ENCODE measurements at places on chromosomes 11 and 22. TPM values are rescaled to one million over a fixed set of nuclear protein-coding genes. Genes with fewer than 3 reads are reported as not detected.
A peak's percentile ranks its signal among the peaks of the same experiment; 100 is the strongest.

GRCh38 chr11:22508665-22509064, 117.0 kb downstream of the FANCF start:
- H3K27ac ChIP-seq, result no peak overlapping the region
- DNase-seq, result no peak
- H3K36me3 ChIP-seq, result no peaks in the 10 kb centered on the region
- H3K4me1 ChIP-seq, result peaks cover 43% of the 10 kb centered on the region

GRCh38 chr11:24422376-24422775, 74.5 kb upstream of the LUZP2 start:
- no peaks in the 10 kb centered on the region for H3K27me3 ChIP-seq
- H3K27ac ChIP-seq, result peak overlapping the region; percentile 86
- peaks cover 17% of the 10 kb centered on the region for H3K4me1 ChIP-seq
- no peaks in the 10 kb centered on the region for H3K36me3 ChIP-seq
- H3K4me3 ChIP-seq, result no peak overlapping the region

GRCh38 chr11:65906602-65907001, 6.4 kb upstream of the FOSL1 start:
- peaks cover 44% of the 10 kb centered on the region for H3K27me3 ChIP-seq
- no peak overlapping the region for H3K4me3 ChIP-seq
- H3K36me3 ChIP-seq, result no peaks in the 10 kb centered on the region
- no peak for DNase-seq
- peaks cover 2% of the 10 kb centered on the region for H3K4me1 ChIP-seq
- H3K27ac ChIP-seq, result no peak overlapping the region

- H3K4me1 ChIP-seq, result peaks cover 16% of the 10 kb centered on the region
- H3K36me3 ChIP-seq, result no peaks in the 10 kb centered on the region
- DNase-seq, result no peak
- no peaks in the 10 kb centered on the region for H3K27me3 ChIP-seq
- no peak overlapping the region for H3K27ac ChIP-seq
- no peak overlapping the region for H3K4me3 ChIP-seq
Measured at GRCh38 chr11:34501949-34502348, 11.6 kb downstream of the ELF5 start.

GRCh38 chr22:48581796-48582469, 1245.7 kb downstream of the BRD1 start:
- no peaks in the 10 kb centered on the region for H3K4me1 ChIP-seq
- no peak for DNase-seq
- no peak overlapping the region for H3K4me3 ChIP-seq
- H3K36me3 ChIP-seq, result no peaks in the 10 kb centered on the region
- H3K27me3 ChIP-seq, result peaks cover 39% of the 10 kb centered on the region

GRCh38 chr22:24419475-24419850, 7.9 kb upstream of the ADORA2A start:
- H3K4me3 ChIP-seq, result no peak overlapping the region
- no peak for DNase-seq
- H3K4me1 ChIP-seq, result peaks cover 4% of the 10 kb centered on the region
- H3K27me3 ChIP-seq, result peaks cover 11% of the 10 kb centered on the region
- H3K36me3 ChIP-seq, result peaks cover 2% of the 10 kb centered on the region
- no peak overlapping the region for H3K27ac ChIP-seq

DNA sequence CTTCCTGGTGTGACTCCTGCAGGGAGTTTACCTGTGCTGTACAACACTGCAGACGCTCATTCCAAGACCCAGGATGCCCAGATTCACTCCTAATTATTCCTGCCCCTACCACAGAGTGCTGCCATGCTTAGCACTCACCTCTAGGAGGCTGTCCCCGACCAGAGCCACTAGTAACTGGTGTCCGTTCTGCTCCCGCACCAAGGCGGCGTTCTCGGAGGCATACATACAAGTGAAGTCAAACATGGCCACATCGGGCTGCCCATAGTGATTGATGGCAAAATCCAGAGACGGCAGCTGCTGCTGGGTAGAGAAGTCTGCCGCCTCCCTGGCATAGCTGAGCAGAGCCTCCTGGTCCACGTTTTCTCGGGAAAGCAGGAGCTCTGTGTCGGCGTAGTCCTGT, 122.3 kb upstream of the BID start:
- H3K4me3 ChIP-seq, result no peak overlapping the region
- peak overlapping the region; percentile 17 for H3K27ac ChIP-seq

Gene WT1
- 131 TPM for total RNA-seq

Gene PTGDR2
- 0.71 TPM for total RNA-seq

Gene ARHGAP42
- 19.4 TPM for total RNA-seq

Gene DMC1
- total RNA-seq, result 4.2 TPM
